RWPE1 (cell line): ENCODE measurements at places on chromosomes 3 and 15.

DNA sequence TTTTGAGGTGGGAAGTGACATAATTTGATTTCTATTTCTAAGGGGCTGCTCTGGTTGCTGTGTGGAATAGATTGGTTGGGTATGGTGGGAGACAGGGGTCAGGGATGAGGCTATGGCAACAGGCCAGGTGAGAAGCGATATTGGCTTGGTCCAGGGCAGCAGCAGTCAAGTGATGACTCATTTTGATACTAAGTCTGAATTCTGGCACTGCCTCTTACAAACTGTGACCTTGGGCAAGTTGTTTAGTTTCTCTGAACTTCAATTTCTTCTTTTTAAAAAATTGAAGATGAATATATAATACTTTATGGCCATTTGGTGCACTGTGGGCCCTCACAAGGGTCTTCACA is 40.4 kb upstream of the CLSTN2 start:
- no peak for DNase-seq

DNA sequence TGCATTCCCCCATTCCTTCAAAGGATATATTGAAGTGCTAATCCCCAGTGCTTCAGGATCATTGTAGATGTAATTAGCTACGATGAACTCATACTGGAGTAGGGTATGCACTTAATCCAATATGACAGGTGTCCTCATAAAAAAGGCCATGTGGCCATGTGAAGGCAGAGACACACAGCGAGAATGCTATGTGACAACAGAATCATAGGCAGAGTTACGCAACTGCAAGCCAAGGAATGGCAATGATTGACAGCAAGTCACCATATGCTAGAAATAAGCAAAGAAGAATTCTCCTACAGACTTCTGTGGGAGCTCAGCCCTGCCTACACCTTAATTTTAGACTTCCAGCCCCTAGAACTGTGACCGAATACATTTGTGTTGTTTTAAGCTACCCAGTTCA is 875.6 kb upstream of the ROBO1 start:
- DNase-seq: no peak

DNA sequence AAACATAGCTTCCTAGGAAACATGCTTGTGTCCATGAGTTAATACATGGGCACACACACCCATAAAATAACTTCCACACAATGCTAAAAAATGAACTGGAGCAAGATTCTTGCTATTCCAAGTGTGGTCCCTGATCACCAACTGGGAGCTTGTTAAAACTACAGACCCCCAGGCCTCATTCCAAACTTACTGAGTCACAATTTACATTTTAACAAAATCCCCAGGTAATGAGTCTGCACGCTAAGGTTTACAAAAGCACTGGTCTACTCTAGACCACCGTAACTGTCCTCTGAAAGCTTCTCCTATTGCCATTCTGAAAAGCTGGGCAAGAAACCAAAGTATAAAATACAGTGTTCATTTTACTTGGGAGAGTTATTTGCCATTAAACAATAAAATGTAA is 45.4 kb downstream of the IGF2BP2 start:
- DNase-seq: no peak

GRCh38 chr15:77010857-77011256 is 15.9 kb downstream of the PSTPIP1 start:
- no peak for DNase-seq

DNA sequence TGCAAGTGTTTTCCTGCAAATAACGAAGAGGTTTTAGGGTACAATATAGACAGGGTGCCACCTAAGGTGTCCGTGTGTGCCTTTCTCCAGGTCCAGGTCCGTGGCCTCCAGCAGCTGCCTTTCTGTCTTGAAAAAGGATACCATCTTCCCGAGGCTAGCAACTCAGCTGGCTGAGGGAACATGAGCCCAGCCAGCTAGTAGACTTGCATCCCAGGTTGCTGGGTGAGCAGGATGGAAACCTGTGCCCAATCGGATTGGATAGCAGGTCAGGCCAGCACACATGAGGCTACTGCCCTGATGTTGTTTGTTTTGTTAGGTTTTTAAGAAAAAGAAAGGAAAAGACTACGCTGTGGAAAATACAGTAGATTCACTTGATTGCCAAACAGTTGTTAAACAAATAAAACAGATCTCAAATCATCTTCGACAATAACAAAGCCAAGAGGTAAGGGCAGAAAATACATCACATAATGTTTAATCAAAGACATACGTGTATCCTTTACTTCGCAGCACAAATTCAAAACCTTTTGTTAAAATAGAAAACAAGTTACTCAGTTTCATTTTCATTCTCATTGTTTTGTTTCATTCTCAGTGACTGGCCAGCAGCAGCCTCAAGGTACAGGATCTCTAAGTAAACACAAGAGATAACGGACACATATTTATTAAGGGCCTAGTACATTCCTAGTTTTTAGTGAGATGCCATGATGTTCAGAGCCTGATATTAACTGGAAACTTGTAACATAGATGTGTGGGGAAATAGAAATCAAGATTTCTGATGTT is 661.2 kb upstream of the NR2F2 start:
- DNase-seq: no peak

DNA sequence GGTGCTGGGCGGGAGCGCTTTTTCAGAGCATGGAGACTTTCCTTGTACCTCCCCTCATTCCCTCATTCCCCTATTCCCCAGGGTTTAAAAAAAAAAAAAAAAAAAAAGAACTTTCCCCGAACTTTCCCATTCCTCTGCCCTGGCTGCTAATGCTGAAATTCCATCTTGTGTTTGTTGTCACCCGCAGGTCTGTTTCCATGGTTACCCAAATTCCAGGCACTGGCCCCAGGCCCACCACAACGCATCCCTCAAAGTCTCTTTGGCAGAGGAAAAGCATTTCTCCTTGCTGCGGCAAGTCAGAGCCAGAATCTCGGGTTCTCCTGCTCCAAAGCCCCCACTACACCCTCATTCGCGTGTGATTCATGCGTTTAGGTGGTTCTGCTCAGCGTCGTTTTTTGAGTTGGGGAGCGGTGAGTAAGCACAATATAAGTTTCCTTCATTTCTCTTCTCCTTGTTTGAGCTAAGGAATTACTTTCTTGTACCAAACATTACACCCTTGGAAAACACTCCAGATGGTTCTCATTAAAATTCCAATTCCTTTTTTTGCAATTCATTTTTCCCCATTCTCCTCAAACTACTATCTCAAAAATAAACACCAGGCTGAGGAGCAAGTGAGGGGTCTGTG is 21.6 kb downstream of the ANAPC13 start:
- DNase-seq: no peak

DNA sequence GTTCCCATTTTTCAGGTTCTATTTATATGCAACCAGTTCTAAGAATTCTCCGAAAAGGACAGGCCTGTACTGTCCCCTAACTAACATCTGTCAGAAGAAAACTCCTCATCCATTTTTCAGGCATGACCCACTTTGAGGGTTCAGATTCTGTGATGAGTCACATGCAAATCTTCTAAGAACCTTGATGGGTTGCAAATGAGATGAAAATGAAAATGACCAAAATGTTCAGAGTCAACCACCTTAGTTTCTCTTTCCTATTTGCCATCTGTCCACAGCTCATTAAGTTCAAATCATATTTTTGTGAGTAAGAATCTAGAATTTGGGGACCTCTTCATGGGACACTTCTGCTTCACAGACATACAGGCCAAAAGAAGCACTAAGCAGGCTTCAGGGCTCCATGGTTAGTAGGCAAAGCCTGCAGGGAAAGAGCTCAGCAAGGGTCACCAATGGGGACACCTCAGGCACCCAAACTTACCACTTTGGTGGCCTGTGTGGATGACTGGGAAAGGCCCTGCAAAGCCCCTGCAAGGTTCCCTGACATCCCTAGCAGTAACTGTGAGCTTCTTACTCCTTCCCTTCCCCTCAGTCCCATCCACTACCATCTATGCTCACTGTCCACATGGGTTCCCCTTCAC is 122.0 kb downstream of the WDR76 start:
- no peak for DNase-seq

- no peak for DNase-seq
These were observed 2.7 kb downstream of the MSL2 start for GRCh38 chr3:136193278-136194054.
